ENCODE measurements at places on chromosomes 1 and 21. TPM values are rescaled to one million over a fixed set of nuclear protein-coding genes. Genes with fewer than 3 reads are reported as not detected.

Gene AMY2B
- total RNA-seq = 19.4 TPM

Gene THEM5
- total RNA-seq = 115 TPM

Gene SH2D5
- total RNA-seq = 1.0 TPM

Gene ATP1A2
- total RNA-seq = 4.2 TPM

Gene S100A7A
- not detected for total RNA-seq

Gene MAP3K21
- 6.1 TPM for total RNA-seq

Gene WNT3A
- 4.1 TPM for total RNA-seq

Gene PLD5
- 0.32 TPM for total RNA-seq

Gene CD53
- total RNA-seq = 5.9 TPM

Gene C1QA
- total RNA-seq = 49.4 TPM

Gene OR14K1
- total RNA-seq = not detected

Gene COL8A2
- 7.7 TPM for total RNA-seq

Gene ST6GALNAC3
- total RNA-seq = 3.8 TPM

Data from lower leg skin (tissue), 4 donors.